ENCODE measurements at places on chromosomes 6 and 20.
A peak's percentile ranks its signal among the peaks of the same experiment; 100 is the strongest.

GRCh38 chr20:24446811-24447210 lies 22.6 kb upstream of the SYNDIG1 start:
- no peak for DNase-seq

DNA sequence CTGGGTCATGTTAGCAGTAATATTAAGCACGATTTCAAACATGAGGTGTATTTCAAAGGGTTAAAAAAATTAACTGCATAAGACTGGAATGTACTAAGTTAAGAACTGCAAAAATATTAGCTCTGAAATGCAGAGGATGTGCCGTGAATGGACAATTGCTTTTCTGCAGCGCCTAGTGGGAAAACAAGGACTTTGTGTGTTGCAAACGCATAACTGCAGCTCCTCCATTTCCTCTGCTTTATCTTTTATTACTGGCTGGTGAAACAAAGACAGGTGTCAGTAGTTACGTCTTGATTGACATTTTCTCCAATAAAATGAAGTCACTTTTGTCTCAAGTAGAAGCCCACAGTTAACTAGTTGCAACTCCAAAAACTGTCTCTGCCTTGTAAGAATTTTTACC lies 1.7 kb downstream of the PDE7B start:
- no peak for DNase-seq

DNA sequence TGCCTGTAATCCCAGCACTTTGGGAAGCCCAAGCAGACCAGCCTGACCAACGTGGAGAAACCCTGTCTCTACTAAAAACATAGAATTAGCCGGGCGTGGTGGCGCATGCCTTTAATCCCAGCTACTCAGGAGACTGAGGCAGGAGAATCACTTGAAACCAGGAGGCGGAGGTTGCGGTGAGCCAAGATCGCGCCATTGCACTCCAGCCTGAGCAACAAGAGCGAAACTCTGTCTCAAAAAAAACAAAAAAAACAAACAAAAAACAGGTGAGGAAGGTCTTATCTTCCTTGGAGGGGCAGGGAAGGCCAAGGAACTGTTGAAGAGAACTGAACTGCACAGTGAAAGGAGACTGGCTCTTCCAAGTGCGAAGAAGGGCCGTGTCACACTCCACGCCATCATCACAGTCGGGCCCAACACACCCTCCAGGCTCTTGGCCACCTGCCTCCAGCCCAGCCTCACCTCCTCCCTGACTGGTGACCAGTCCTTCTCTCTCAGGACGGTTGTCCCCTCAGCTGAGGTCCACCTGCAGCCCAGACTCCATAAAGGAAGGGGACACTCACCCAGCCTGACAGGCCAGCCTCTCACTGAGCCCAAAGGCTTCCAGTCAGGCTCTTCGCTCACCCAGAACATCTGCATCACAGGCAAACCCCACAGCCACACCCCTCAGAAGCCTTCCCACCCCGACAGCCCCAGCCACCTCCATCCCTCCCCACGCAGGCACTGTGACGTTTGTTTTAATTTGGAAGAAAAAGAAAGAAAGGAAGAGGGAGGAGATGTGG lies 4.1 kb downstream of the ZC3H12D start:
- peak; percentile 59 for DNase-seq

- no peak for DNase-seq
Measured at GRCh38 chr6:136952714-136953260, 30.7 kb downstream of the SLC35D3 start.

DNA sequence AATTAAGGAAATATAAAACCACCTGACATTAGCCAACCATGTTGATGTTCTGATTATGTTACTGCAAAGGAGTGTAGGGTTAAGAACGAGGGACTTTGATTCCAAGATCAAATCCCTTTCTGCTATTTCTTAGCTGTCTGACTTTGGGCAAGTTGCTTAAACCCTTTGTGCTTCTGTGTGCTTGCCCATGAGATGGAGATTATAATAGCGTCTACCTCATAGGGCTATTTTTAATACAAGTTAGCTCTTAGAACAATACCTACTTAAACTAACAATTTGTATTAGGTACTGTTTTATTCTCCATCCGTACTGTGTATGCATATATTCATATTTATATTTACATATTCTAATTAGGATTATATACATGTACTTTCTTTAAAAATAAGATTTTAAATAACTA lies 263.8 kb downstream of the ESR1 start:
- DNase-seq = no peak

DNA sequence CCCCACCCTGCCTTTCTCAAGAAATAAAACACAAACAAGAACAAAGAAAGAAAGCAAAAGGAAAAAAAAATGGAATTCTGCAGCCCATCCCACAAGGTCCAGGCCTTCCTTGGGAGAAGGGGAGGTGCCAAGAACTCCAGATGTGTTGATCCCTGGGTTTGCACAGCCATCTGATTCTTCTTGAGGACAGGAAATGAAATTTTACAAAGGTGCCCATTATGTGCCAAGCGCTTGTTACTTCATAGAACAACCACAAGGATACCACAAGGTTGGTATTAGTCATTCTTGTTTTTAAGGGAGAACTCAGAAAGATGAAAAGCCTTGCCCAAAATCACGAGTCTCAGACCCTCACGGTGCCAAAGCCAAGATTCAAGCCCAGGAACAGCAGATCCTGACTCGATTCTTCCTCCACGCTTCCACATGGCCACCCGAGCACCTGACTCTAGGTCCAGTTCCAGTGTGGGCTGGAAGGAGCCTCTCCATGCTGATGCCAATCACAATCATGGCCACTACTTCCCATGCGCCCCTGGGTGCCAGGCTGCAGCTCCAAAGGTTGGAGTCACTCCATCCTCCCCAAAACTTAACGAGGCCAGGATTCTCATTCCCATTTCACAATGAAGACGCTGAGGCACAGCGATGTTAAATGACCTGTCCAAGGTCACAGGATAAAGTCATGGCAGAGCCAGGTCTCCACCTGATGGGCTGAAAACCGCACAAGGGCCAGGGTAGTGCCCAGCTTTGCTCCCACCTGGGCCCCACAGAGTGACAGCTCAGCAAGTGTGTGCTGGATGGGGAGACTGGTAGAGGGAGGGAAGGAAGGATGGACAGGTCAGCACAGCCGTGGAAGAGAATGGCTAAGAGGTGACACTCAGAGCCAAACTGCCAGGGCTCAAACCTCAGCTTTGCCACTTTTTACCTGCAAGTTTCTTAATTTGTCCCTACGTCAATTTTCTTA lies 66.7 kb upstream of the TOP1 start:
- peak; percentile 58 for DNase-seq

DNA sequence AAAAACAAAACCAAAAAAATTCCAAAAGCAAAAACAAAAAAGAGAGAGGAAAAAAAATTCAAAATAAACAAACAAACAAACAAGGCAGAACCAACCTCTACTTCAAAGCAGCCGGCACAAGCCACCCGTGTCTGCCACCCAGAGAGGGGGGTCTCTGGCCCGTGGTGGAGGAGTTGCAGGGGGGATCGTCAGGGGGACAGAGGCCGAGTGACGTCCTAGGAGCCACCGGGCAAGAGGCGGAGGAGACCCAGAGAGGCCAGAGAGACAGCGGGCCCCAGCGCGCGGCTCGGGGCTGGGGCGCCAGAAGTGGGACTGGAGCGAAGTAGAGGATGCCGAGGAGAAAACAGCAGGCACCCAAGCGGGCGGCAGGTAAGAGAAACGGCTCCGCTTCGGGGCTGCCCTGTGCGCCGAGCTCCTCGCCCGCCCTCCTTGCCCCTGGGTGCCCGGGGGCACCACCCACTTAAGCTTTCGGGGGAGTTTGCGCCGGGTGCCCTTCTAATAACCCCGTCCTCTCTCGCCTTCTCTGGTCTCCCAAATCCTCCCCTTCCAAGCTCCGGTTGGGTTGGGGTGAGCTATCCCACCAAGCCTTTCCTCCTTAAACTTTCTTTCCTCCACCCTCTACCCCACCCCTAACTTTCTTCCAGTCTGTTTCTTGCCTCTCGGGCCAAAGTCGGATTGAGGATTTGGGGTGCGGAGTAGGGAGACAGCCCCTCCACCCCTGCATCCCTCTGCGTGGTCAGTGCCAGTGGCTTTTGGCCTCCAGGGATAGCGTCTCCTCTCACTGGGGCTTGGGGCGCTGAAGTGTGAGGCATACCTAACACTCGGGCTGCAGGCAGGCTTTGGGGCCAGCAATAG lies 1.0 kb downstream of the TSHZ2 start:
- DNase-seq = peak; percentile 52

DNA sequence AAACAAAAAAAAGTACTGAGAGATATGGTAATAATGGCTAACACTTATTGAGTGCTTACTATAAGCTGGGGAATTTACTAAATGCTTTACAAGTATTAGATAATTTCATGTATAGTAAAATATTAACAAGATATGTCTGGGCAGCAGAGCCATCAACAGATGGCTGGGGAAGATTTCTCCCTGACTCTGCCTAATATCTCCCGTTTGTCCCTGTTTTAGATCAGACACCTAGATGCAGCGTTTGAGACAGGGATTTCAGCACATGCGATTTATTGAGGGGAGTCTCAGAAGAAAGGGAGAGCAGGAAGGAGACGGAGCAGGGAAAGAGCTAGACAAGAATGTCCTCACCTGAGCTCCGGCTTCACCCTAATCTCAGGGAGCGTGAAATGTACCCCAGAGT lies 36.9 kb upstream of the ADGRF1 start:
- no peak for DNase-seq

DNA sequence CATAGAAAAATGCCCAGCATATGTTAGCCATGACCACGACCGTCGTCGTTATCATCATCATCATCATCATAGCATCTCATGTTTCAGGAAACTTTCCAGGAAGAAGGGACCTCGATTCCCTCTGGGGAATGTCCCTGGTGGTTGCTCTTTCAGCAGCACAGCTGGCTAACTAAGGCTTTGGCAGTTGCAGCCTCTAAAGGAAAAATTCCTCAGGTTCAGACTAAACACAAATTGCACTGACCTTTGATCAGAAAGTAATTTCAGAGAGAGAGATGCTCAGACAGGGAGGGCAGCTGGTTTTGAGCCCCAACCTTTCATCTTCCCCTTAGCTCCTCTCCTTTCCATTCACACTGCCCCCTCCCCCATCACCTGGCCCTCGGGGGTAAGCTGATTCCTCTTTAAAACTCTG lies 5.6 kb upstream of the CFB start:
- DNase-seq = no peak

GRCh38 chr20:11451793-11452291 lies 465.9 kb upstream of the BTBD3 start:
- no peak for DNase-seq

GRCh38 chr6:133787859-133788505 lies 100.9 kb upstream of the TCF21 start:
- DNase-seq = no peak

- DNase-seq = no peak
Measured at GRCh38 chr6:129507846-129508245, 202.1 kb downstream of the ARHGAP18 start.

GRCh38 chr20:63977739-63978276 lies 1.6 kb downstream of the SAMD10 start:
- DNase-seq = peak; percentile 89

DNA sequence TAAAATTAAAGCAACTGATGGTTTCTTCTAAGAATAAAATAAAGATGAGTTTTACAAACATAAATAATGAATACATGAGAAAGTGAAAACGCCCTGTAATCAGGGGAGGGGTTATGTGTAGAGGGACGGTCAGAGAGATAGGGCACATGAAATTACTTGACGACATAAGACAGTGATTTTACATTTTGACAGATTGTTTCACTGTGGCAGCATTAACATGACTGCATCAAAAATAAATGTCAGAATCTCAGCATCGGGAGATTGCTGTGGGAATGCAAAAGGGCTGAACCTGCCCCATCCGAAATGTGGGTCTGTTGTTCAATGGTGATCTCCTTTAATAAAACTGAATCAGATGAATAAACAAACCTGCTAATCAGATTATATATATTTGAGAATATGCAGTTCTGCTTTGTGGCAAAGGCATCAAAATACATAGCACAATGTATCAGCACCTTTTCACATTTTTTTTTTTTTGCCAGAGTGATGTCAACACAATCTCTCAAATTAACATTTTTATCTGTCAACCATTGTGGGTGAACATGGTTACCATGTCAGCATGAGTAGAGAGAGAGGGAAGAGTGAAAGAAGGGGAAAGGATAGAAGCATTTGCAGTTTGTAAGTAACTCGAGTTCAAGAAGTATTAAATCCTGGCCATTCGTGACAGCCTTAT lies 177.1 kb upstream of the MAN1A1 start:
- no peak for DNase-seq

- no peak for DNase-seq
Measured at GRCh38 chr6:6840831-6841291, 252.3 kb downstream of the LY86 start.

DNA sequence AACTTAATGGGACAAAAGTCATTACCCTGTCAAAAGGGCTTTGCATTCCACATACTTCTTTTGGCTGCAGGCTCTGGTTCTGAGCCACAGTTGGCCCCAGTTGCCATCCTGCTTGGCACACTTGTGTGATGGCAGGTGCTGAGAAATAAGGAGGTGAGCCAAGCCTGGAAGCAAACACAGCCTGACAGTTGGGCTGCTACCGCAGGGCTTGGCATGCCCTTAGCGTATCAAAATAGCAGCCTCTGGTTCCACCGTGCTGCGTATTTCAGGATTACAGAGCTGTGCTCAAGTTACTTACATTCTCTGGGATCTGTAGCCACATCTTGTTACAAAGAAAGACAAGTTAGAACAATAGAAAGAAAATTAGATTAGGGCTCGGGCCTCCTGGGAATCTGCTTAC lies 11.1 kb downstream of the MTHFD1L start:
- DNase-seq = no peak

- no peak for DNase-seq
Measured at GRCh38 chr6:105330364-105330763, 72.5 kb downstream of the PREP start.

DNA sequence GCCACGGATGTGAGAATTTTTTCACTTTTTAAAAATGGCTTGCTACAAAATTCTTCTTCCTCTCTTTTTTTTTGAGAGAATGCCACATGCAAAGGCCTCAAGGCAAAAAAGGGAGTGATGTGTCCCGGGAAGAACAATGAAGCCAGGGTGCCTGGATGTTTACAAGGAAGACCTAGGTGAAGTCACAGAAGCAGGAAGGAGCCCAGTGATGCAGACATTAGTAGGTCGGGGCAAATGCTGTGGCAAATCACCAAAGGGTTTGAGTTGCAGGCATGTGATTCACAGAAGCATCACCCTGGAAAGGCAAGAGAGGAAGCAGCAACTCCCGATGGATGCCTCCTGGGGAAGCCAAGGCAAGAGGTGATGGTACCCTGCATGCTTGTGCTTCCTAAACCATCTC lies 46.8 kb downstream of the FARS2 start:
- no peak for DNase-seq

DNA sequence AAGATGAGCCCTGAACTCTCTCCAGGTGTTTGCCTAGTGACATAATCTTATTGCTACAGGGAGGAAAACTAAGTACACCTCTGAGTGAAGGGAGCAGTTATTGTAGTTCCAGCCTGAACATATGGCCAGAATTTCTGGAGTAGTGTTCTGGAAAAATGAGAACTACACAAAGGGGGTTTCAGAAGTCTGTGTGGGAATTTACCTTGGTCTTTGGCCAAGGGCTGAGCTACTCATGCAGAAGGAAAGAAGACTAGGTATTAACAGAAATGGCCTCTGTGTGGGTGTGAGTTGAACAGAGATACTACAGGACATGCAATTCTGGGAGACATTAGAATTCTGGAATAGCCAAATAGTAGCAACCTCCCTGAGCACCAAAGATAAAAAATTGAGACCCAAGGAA lies 1009.7 kb upstream of the GJE1 start:
- no peak for DNase-seq
